K562 (cell line): ENCODE measurements at places on chromosomes 2 and 18. TPM values are rescaled to one million over a fixed set of nuclear protein-coding genes. Genes with fewer than 3 reads are reported as not detected.

DNA sequence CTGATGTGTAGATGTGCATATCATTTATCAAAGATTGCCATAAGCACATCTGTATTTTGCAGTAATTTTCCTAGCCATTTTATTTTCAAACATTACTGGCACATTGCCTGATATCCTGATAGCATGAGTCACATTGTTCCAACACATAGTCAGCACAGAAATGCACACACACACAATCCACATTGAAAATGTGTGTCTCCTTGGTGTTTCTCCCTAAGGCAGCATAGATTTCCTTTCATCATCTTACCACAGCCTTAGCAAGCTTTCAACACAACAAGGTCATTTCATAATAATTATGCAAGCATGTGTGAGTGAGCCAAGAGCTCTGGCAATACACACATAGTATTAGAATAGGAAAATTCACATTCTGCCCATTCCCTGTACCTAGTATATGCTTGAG is 245.4 kb upstream of the MEIS1 start:
- H3K27ac ChIP-seq, result no peak overlapping the region
- H3K27me3 ChIP-seq, result no peaks in the 10 kb centered on the region
- no peak for DNase-seq
- H3K4me3 ChIP-seq, result no peak overlapping the region
- H3K36me3 ChIP-seq, result no peaks in the 10 kb centered on the region

Gene IL18RAP
- total RNA-seq, result 4.4 and 5.2 TPM in 2 replicates

DNA sequence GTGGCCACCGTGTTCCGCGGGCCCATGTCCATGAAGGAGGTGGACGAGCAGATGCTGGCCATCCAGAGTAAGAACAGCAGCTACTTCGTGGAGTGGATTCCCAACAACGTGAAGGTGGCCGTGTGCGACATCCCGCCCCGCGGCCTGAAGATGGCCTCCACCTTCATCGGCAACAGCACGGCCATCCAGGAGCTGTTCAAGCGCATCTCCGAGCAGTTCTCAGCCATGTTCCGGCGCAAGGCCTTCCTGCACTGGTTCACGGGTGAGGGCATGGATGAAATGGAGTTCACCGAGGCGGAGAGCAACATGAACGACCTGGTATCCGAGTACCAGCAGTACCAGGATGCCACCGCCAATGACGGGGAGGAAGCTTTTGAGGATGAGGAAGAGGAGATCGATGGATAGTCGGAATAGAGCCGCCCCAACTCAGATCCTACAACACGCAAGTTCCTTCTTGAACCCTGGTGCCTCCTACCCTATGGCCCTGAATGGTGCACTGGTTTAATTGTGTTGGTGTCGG is 17.7 kb downstream of the TUBB6 start:
- no peak overlapping the region for H3K27ac ChIP-seq
- no peak for DNase-seq
- H3K27me3 ChIP-seq, result no peaks in the 10 kb centered on the region
- H3K36me3 ChIP-seq, result peaks cover 80% of the 10 kb centered on the region

DNA sequence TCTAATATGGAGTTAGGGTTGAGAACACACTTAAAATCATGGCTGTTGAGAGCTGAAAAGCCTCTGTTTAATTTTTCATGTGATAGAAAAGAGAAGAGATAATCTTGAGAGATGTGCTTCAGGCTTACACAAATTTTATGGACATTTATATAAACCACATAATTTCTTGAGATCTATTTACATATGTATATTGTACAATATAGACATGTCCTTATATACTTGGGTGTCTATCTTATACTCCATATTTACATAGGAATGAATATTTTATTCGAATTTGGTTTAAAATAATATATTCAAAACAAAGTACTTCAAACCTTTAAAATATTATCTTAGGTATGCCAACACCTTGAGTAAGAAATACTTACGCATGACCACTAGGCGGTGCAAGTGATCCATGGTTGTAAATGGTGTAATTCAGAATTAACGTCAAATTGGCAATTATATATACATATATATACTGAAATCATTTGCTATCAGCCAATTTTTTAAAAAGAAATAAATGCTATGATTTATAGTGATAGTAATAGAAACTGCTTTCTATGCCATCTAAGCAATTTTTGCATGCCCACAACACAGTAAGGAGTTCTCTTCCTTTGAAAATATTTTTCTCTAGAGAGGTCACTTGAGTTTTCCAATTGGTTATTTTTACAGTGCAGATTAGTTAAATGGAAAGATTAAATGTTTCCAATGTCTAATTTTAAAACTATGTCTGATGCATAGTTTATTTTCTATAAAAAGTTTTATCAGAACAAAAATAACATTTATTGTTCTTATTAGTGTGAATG is 37.6 kb upstream of the SPAG16 start:
- no peak overlapping the region for H3K4me3 ChIP-seq
- DNase-seq, result peak; percentile 2
- H3K4me1 ChIP-seq, result no peaks in the 10 kb centered on the region
- no peak overlapping the region for H3K27ac ChIP-seq

- H3K27ac ChIP-seq, result peak overlapping the region; percentile 66; the same call in 2 of the 3 replicates
- peak overlapping the region; percentile 57 for H3K4me3 ChIP-seq
- H3K36me3 ChIP-seq, result peaks cover 25% of the 10 kb centered on the region
- peaks cover 20% of the 10 kb centered on the region; the same call in 2 of the 3 replicates for H3K4me1 ChIP-seq
Observed at GRCh38 chr2:62705859-62706720, 577 bp downstream of the EHBP1 start.

DNA sequence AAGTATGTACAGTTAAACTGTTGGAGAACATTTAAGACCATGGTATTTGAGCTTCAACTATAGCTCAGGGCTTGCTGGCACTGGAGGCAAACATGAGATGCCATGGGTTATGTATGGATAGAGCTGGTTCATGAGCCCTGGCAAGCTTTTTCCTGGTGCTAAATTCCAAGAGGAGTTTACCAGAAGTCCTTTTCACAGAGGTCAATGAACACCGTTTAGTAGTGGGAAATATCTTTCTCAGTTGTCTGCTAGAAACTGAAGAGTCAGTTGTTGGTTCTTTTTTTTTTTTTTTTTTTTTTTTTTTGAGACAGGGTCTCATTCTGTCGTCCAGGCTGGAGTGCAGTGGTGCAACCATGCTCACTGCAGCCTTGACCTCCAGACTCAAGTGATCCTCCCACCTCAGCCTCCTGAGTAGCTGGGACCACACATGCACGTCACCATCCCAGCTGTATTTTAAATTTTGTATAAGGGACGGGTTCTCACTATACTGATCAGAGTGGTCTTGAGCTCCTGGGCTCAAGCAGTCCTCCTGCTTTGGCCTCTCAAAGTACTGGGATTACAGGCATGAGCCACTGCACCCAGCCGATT is 1.3 kb downstream of the KHK start:
- no peak overlapping the region for H3K4me3 ChIP-seq
- H3K4me1 ChIP-seq, result peaks cover 48% of the 10 kb centered on the region
- no peak for DNase-seq
- H3K36me3 ChIP-seq, result no peaks in the 10 kb centered on the region

Gene SMYD1
- total RNA-seq, result not detected in 2 replicates

Gene C2orf74
- total RNA-seq, result not detected in 2 replicates

GRCh38 chr2:65349863-65350262 is 82.5 kb downstream of the SPRED2 start:
- H3K27ac ChIP-seq, result peak overlapping the region; percentile 66
- peak; percentile 69 for DNase-seq
- H3K4me3 ChIP-seq, result no peak overlapping the region
- H3K36me3 ChIP-seq, result peaks cover 2% of the 10 kb centered on the region; the same call in 1 of the 3 replicates
- peaks cover 33% of the 10 kb centered on the region for H3K4me1 ChIP-seq
- H3K27me3 ChIP-seq, result no peaks in the 10 kb centered on the region

DNA sequence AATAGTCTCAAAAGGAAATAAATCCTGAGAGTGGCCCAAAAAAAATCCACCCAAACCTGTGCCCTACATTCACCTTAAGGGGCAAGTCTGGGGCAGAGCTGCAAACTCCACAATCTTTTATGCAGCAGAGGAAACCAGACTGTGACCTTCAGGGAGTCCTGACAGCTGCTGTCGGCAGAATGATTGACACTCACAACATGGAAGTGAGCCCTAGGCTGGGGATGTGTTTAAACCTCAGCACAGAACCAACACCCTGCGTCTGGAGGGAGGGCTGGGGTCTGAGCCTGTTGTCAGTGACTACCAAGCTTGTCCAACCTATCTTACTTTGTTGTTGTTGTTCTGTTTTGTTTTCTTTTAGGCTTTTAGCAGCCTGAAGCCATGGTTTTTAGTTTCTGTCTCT is 39.6 kb downstream of the CRACDL start:
- no peak for DNase-seq
- H3K4me1 ChIP-seq, result no peaks in the 10 kb centered on the region
- no peak overlapping the region for H3K4me3 ChIP-seq
- H3K27me3 ChIP-seq, result peaks cover 3% of the 10 kb centered on the region; the same call in 1 of the 3 replicates
- H3K36me3 ChIP-seq, result no peaks in the 10 kb centered on the region
- H3K27ac ChIP-seq, result no peak overlapping the region

DNA sequence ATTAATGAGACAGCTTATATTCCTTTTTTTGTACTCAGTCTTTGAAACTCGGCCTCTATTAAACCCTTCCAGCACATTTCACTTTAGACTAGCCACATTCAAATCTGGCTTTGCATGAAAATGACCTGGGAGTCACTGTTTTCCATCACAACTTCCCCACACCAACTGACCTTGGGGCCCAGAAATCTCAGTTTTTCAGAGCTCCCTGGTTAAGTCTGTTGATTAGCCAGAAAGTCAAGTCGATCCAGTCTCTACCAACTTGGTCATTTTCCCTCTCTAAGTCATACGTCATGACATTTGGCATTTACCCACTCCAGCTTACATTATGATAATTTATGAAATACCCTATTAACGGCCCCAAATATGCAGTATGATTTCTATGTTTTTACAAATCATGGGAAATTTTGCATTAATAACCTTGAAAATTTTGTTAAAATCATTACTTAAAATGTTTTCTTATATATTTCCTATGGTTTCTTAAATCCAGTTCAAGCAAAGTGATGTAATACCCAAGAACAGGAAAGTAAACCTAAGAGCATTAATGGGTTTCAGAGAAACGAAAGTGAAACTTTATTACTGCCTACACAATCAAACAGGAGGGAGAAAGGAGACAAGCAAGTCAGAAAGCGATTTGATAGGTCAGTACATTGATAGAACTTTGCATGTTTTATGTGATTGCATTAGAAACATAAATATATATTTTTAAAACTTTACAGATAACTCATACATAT is 77.1 kb downstream of the SPATS2L start:
- H3K4me3 ChIP-seq, result no peak overlapping the region
- no peaks in the 10 kb centered on the region for H3K36me3 ChIP-seq
- H3K27me3 ChIP-seq, result no peaks in the 10 kb centered on the region
- peaks cover 30% of the 10 kb centered on the region for H3K4me1 ChIP-seq
- DNase-seq, result no peak

DNA sequence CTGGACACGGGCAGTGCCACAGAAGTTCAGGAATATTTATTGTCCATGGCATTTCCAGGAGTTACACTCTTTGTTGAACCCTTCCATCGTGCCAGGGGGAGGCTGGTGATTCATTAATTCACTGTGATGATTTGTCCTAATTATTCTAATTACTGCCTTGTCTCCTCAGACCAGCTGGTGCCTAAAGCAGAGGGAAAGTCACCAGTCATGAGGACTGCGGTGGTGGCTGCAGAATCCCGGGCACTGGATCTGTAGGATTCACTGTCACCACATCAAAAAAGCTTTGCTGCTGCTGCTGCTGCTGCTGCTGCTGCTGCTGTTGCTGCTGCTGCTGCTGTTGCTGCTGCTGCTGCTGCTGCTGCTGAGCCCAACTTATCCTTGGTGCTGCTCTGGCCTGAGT is 908.2 kb downstream of the TSN start:
- no peak overlapping the region for H3K27ac ChIP-seq
- no peak overlapping the region for H3K4me3 ChIP-seq
- H3K4me1 ChIP-seq, result no peaks in the 10 kb centered on the region
- no peaks in the 10 kb centered on the region for H3K27me3 ChIP-seq
- DNase-seq, result no peak

DNA sequence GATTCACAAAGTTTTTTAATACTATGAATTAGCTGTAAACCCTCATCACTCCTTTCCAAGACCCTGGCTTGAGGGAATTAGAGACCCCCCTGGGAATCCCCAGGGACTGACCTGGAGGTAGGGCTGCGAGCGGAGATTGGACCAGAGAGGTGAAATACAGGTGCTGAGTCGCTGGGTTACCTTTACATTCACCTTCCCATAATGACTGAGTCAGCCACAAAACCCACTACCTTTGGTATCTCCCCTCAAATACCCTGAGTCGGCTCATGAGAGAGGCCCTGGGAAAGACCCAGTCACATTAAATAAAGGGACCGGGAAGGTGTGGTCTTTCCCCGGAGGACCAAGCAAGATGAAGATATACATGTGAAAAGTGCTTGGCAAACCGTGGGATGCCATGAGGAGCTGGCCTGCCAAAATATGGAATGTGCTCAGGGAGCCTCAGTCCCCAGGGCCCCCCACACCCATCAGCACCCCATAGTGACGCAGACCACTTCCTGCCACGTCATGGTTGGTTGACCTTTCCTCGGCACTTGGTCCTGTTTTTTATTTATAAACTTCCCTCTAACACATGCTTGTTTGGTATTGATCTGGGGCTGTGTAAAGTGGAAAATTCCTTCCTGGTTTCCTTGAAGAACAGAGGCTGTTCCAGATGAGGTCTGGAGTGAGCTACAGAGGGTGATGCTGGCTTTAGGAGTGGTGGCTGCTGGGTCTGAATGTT is 51.4 kb downstream of the IL1RL2 start:
- H3K4me1 ChIP-seq, result peaks cover 7% of the 10 kb centered on the region
- DNase-seq, result no peak
- H3K4me3 ChIP-seq, result no peak overlapping the region
- no peaks in the 10 kb centered on the region for H3K36me3 ChIP-seq

DNA sequence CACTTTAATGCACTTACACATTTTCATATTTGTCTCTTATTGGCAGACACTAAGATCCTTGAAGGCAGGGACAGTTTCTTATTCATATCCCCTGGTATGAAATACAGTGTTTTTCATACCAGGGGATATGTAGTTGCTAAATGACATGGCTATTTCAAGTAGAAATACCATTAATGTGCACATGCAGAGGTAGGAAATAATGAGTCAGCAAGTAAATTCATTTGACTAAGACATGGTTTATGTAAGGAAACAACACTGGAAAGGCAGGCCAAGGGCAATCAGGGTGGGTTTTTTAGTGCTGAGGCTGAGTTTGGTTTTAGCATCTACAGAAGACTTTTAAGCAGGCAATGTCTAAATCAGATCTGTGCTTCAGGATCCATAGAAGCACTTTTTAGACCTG is 155.9 kb downstream of the WDPCP start:
- peaks cover 9% of the 10 kb centered on the region; the same call in 2 of the 3 replicates for H3K4me1 ChIP-seq
- no peaks in the 10 kb centered on the region for H3K27me3 ChIP-seq
- DNase-seq, result no peak
- no peaks in the 10 kb centered on the region for H3K36me3 ChIP-seq
- H3K4me3 ChIP-seq, result no peak overlapping the region

Gene GPR39
- 0.04 TPM in 1 of 2 replicates, not detected in the other for total RNA-seq

Gene OXER1
- total RNA-seq, result not detected in 2 replicates

Gene STEAP3
- total RNA-seq, result 29.8 and 31.6 TPM in 2 replicates
